Activated naive CD4-positive, alpha-beta T cell treated with anti-CD3 and anti-CD28 coated beads for 36 hours (primary cell): ENCODE measurements at places on chromosomes 4 and X.

- no peak for DNase-seq
Observed at GRCh38 chrX:25012793-25013631, 2.8 kb downstream of the ARX start.

- no peak for DNase-seq
Observed at GRCh38 chr4:153781717-153782416, 7.0 kb downstream of the SFRP2 start.

GRCh38 chr4:7587433-7588405 is 153.0 kb upstream of the PSAPL1 start:
- DNase-seq = no peak

DNA sequence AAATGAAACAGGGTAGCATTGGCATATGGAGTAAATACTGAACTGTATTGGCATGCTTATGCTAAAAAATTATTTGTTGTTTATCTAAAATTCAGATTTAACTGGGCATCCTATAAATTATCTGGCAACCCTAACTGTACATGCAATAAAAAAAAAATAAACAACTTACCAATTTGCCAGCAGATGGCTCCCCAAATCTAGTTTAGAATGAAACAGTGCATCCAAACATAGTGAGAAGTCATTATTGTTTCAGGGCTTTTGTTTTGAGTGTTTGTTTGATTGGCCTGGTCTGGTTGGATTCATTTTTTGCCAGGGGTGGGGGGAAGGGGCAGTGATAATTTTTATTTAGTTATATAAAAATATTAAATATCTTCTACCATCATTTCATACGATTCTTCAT is 12.8 kb upstream of the NSUN7 start:
- DNase-seq = peak; percentile 18

DNA sequence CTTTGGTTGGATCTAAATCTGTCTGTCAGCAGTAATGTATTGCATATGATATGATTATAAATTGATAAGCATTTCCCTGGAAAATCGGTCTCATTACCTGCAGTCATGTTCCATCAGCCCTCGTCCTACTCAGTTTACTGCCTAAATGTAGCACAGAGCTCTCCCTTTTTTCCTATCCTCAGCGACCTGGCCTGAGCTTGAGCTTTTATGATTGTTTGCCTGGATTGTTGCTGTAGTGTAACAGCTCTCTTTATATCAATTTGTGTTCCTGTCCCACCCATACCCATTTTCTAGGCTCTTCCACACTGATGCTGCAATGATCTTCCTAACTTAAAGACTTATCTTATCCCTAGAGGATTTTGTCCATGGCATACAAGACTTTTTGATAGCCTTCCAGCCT is 95.7 kb downstream of the FRAS1 start:
- DNase-seq = no peak

DNA sequence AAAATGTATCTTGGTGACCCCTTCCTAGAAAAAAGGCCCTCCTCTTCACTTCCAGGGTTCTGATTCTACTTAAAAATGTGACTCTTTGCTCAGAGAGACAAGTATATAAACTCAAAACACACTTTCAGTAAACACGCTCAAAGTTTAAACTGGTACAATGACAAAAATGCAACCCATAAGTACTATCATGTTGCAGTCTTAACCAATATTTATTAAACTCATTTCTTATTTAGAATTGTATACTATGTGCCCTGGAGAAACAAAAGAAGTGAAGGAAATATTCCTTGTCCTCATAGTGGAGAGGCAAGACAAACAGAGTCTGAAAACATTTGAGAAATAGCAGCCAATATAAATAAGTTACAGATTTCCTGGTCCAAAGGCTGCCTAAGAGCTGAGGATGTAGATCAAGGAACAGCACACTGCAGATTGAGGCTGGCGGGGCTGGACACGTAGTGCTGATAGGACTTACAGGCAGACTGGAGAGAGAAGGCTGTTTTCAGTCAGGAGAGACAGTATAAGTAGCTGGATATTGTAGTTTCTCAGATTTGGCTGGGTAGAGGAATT is 39.1 kb upstream of the ANXA3 start:
- DNase-seq = no peak

DNA sequence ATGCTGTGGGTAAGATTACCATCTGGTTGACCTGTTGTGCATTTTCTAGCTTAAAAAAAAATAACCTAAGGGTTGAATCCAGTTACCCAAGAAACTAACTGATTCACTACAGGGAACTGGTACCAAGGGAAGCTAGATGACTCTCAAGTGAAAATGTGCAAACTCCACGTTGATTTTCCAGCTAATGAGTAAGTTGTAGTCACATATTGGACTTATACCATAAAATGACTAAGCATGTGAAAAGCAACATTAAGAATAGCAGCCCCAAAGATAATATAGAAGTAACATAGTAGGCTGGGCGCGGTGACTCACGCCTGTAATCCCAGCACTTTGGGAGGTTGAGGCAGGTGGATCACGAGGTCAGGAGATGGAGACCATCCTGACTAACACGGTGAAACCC is 270.9 kb downstream of the SPRY1 start:
- DNase-seq = no peak

GRCh38 chr4:153257151-153257620 is 52.9 kb downstream of the TRIM2 start:
- DNase-seq = peak; percentile 76

DNA sequence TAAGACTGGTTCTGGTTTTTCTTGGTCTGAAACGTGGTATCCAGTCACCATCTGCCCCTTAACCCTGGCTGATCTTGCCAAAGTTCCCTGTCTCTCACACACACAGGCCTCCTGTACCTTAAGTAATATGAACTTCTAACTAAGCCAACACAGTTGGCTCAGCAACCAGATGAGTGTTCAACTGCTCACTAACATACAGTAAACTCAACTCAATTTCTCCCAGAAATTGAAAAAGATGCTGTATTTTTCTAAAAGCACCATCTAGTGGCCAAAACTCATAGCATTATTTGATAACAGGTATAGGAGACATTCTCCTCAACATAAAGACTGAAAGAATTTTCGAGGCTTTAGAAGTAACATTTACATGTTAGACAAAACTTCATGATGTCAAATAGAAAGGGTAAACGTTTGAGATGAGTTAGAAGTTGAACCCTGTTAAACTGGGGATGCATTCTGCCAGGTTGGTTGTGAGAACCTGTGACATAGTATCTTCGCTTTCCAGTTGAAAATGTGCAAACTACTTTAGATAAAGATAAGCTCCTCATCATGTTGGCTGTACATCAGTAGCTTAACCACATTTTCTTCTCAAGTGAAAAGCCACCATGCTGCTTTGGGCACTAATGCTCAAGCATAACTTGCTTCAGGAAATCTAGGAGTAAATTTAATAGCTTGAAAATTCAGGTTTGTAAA is 31.2 kb downstream of the CCNI start:
- no peak for DNase-seq

GRCh38 chr4:3644849-3645627 is 112.8 kb upstream of the LRPAP1 start:
- DNase-seq = no peak

DNA sequence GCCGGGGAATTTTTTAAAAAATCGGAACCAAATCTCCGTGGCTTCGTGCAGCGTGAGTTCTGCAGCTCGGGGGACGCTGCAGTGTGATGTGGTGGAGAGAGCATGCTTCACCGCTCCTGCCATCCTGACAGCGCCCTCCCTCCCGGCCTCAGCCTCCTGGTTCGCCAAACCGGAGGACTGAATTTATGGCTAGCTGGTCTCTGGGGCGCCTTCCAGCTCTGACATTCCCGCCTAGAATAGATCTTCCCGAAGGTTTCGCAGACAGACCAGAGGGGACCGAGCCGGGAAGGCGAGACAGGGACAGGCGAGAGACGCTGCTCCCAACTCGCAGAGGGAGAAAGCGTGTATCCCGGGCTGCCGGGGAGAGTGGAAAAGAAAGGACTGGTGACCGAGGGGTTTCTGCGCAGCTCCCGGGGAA is 25.9 kb downstream of the HOPX start:
- peak; percentile 21 for DNase-seq

GRCh38 chrX:56343219-56343618 is 111.1 kb downstream of the KLF8 start:
- DNase-seq = no peak

GRCh38 chr4:104896660-104897645 is 249.7 kb upstream of the TET2 start:
- no peak for DNase-seq

GRCh38 chr4:5003372-5003857 is 15.8 kb downstream of the CYTL1 start:
- DNase-seq = no peak

DNA sequence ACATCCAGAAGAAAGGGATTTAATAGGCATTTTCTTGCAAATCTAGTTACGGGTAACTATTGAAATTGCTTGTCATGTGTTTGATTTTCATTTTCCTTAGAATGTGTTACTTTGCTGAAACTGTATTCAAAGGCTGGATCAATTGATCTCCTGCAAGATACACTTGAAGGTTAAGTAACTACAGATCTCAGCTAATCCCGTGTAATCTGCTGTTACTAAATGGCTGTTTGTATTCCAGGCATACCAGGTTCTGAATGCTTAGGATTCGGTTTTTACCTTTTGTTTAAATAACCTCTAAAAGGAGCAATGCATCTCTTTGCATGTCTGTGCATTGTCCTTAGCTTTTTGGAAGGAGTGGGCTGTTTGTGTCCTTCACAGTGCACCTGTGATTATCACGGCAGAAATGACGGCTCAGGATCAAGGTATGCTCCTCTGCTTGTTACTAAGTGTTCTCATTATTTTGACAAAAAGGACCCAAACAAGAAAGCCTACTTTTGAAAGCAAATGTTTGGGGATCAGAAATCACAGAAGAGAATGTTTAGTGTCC is at the start of gene LRIT3:
TSS of gene LRIT3 (plus strand) at position 212 of the 547 bp plus-strand sequence. CDS start at position 307, 95 bp downstream.
- no peak for DNase-seq

DNA sequence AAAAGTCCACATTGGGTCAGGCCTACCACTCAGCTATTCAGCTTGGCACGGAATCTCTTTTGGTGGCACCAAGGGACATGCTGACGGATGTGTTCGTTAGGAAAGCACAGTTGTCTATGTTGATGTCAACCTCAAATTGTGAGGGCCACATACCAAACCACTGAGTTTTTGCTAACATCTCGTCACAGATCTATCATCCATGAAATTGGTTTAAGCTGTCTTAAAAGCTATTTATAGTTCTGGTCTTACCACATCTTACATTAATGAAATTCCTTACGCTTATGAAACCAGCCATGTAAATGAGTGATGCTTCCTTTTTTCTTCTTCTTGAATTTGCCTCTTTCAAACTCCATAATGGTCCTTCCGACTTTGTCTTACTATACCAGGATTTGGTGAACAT is 101.5 kb downstream of the MGST2 start:
- no peak for DNase-seq

- DNase-seq = peak; percentile 73
Observed at GRCh38 chr4:70559211-70559830, 32.7 kb upstream of the AMBN start.

DNA sequence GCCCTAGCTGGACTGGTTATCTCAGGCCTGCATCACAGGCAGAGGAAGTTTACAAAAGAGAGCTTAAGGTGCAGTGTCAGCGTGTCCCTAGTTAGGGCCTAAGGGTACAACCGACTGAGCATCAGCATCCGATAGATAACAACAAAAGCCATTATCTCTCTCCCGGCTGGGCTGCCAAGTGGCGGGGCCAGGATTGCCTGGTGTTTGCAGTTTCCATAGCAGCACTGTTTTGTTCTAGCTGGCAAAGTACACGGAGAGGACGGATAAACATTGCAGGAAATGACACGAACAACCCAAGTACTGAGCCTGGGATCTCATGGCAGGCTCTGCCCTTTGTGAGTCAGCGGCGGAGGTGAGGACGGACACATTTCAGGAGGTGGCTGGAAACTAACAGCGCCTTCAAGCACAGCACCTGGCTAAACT is 104.7 kb upstream of the NOCT start:
- DNase-seq = no peak

- no peak for DNase-seq
Observed at GRCh38 chrX:117610806-117611205, 505.8 kb downstream of the KLHL13 start.

DNA sequence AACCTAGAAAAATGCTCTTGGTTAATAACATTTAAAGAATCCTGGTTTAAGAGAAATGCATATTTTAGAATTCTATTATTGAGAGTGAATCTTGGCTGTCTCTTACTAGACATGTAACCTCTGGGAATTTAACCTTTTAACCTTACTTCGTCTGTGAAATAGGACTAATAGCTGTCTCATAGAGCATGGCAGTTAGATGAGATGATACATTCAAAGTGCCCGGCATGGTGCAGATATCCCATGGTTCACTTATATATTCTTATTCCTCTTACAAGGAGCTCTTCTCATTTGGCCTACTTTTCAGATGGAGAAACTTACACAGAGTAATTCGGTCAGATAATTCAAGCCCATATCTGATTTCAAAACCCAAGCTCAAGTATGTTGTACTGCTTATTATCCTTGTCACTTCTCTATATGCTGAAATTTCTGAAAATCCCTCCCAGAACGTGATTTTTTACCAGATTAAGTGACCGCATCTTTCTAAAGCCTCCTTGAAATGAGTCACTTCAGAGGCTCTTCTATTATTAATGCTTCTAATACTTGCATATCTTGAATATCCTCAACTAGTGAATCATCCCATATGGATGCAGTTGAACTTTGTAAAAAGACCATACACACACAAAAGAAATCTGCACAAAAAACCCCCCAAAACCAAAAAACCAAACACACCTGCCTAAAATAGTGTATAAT is 4.9 kb downstream of the CDKN2AIP start:
- DNase-seq = no peak

DNA sequence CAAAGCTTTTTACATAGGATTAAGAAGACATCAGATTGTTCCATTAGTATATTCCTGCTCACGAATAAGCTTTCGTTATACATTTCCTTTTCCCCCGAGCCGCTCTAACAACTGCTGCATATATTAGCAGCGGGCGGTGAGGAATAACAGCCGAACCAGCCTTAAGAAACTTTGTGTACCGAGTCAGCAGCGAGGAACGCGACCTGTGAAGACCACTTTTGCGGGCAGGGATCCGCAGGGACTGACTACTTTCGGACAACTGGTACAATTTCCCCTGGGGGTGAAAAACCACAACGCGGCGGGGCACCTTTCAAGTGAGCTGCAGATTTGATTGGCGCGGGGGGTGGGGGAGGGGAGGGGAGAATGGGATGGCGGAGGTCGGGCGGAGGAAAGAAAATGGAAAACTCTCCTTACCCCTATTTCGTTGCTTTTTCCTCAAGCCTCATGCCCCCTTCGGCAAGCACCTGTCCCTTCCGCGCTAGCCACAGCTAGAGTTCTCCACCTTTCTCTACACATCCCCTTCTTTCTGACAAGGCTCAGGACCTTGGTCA is 5.9 kb upstream of the PITX2 start:
- no peak for DNase-seq

GRCh38 chr4:26289401-26289800 is 31.4 kb upstream of the RBPJ start:
- no peak for DNase-seq

GRCh38 chr4:152599095-152599494 is 63.2 kb upstream of the FBXW7 start:
- no peak for DNase-seq
